ENCODE measurements at places on chromosomes 1 and 21.

- DNase-seq, result no peak
These were observed 88.0 kb downstream of the CD247 start for GRCh38 chr1:167430134-167430848.

- DNase-seq, result no peak
These were observed 10.7 kb downstream of the SLC9A1 start for GRCh38 chr1:27144049-27144748.

DNA sequence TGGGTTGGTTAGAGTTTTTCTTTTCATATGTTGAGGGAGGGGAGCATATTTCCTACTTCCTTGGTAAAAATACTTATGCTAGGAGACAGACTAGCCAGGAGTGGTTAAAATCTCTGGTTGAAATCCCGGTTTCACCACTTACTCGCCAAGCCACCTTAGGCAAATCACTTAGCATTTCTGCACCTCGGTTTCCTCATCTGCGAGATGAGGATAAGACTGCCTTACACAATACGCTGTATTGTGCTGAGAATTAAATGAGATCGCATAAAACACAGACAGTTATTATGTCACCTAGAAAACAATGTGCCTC is 1.4 kb downstream of the IFFO2 start:
- DNase-seq, result no peak

DNA sequence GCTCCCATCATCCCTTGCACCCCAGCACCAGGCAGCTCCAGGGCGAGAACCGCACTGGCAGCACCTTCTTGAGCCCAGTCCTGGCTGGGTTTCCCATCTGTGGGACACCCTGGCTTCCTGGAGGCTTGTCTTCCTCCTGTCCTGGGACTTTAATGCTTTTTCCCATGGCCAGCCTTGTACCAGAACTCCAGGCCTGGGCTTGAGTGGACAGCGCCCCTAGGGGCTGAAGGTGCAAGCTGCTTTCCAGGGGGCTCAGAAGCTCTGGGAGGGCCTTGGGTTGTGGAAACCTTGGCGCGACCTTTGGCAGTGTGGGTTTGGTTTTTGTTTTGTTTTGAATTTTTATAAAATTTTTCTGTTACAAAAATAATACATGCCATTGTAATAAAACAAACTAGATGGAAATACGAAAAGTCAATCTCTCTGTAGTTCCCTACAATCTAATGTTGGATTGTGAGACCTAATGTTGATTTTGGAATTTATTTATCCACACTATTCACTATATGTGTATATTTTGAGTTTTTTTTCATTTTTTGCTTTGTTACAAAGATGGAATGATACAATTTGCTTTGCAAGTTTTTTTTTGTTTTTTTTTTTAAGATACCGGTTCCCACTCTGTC is 33.8 kb upstream of the RPL11 start:
- DNase-seq, result no peak

DNA sequence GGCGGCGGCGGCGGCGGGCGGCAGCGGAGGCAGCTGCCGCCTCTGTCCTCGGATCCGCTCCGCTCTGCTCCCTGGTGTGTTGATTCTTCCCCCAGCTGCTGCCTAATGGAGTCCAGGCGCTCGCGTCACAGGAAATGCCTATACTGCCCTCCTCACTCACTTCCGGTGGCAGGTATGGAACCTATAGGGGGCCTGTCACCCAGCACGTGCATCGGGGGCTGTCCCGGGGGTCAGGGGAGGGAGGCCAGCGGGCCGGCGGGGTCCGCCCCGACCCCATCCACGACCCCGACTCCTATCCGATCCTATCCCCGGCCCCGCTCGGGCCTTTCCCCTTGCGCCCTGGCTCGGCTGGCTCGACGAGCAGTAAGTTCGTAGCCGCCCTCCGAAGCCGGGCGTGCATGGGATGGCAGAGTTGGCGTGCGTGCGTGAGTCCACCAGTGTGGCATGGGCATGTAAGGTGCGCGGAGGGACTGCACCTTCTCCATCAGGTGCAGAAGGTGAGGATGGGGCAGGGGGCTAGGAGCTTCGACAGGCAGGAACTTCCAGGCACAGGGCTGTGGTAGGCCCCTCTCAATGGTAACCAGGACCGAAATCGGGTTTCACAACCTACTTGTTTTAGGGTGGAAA is at the start of gene WDR26:
WDR26 (minus strand) TSS at position 107 of the 627 bp plus-strand sequence.
- peak; percentile 79 for DNase-seq

- DNase-seq, result no peak
These were observed 6.9 kb upstream of the ANGPTL3 start for GRCh38 chr1:62590255-62590969.

DNA sequence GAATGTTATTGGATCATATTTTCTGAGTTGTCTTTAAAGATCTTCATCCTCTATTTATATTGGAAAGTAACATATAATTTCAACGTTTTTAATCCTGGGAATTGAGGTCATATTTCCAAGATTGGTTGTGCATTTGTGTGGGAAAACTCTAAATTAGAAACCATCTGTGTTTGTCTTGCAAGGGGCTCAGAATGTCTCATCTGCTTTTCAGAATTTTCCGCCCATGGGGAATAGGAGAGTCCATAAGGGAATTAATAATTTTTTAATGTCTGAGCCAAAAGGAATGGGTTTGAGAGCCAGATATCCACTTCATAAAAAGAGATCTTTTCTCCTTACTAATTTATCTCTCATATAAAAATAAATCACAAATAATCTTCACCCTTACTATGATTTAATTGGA is 84.8 kb upstream of the MAP1LC3C start:
- no peak for DNase-seq

Measured in NCI-H774 (cell line).